IPS DF 6.9 (cell line): ENCODE measurements at places on chromosomes 6 and 20.

DNA sequence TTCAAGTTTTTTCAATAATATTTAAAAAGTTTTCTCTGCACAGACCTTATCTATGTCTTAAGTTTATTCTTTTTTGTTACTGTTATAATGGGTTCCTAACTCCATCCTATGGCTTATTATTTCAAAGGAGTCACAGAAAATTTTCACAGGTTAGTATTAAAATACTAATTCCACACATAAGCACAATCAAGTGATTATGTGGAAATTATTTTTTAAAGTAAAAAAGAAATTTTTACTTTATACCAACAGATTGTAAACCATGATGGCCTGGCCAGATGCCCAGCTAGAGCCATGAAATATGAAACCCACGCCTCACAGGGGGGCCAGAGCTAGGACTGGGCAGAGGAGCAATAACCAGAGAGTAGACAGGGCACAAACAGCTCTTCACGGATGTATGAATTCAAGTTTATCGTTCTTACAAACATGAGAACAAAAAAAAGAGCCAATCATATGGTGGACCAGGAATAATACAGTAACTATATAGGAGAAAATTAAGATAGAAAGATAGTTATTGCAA, 34.0 kb downstream of the NUDT3 start:
- no peak overlapping the region for H3K4me3 ChIP-seq
- H3K27ac ChIP-seq = no peak overlapping the region
- DNase-seq = no peak

GRCh38 chr6:144264270-144265060, 20.7 kb upstream of the UTRN start:
- H3K4me3 ChIP-seq = no peak overlapping the region
- H3K4me1 ChIP-seq = peaks cover 6% of the 10 kb centered on the region; the same call in 1 of the 2 replicates
- DNase-seq = no peak
- no peaks in the 10 kb centered on the region for H3K27me3 ChIP-seq
- H3K36me3 ChIP-seq = no peaks in the 10 kb centered on the region
- no peak overlapping the region for H3K27ac ChIP-seq

- H3K36me3 ChIP-seq = no peaks in the 10 kb centered on the region
- no peak for DNase-seq
- peaks cover 30% of the 10 kb centered on the region for H3K27me3 ChIP-seq
- H3K27ac ChIP-seq = no peak overlapping the region
- H3K4me3 ChIP-seq = peak overlapping the region; percentile 37; the same call in 1 of the 2 replicates
Observed at GRCh38 chr20:63102721-63103375, 96.1 kb upstream of the BHLHE23 start.

DNA sequence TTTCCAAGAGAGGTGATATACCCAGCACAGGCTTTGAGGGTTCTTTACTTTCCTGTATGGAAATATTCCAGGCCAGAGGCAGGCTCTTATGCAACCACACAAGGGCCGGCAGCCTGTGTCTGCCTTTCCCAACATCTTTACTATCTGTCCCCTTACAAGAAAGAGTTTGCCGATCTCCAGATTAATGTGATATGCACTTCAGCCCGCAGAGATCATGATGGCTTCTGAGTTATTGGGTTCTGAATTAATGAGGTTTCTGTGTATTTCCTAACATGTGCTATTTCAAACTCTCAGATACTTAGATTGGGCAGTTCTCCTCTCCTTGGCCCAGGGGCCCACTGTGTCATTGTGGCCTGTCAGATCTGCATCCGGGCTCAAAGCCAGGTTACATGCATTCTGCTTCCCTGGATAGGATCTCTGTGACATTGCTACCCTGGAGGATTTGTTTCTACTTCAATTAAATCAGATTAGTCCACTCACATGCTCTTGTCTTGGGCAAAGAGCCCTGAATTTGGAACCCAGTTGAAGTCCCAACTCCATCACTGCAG, 56.6 kb downstream of the TGM2 start:
- H3K27ac ChIP-seq = no peak overlapping the region
- H3K27me3 ChIP-seq = no peaks in the 10 kb centered on the region
- no peak for DNase-seq

DNA sequence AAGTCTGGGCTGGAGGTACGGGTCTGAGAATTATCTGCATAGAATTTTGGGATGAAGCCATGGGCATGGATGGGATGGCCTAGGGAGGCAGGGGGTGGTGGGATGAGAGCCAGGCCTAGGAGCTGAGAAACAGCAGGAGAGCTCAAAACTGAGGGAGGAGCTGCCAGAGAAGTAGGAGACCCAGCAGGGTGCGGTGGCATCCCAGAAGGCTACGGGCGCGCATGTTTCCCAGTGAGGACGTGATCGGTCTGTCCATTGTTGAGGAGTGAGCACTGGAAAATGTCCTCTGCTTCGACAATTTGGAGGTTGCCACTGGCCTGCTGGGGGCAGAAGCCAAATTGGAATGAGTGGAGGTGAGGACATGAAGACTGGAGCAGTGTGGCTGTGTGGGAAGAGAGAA, 14.5 kb upstream of the MROH8 start:
- H3K27me3 ChIP-seq = no peaks in the 10 kb centered on the region
- H3K27ac ChIP-seq = no peak overlapping the region
- H3K4me3 ChIP-seq = no peak overlapping the region
- no peak for DNase-seq
- H3K36me3 ChIP-seq = peaks cover 5% of the 10 kb centered on the region; the same call in 1 of the 2 replicates

DNA sequence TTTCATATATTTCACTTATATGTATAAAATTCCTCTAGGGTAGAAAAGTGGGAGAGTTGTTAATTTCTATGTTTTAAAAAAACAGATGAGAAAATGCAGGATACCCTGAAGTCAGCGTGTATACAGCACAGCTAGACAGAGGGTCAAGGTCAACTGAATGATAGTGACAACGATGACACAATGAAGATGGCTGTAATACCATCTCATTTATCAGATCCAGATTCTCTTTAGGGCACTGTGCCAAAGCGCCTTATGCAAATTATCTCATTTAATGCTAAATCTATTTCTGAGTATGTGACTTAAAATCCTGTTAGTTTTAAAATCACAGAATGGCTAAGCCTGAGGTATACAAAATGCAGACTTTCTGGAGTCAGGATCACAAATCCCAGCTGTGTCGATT, 431.4 kb upstream of the RUNX2 start:
- H3K27me3 ChIP-seq = no peaks in the 10 kb centered on the region
- no peaks in the 10 kb centered on the region for H3K36me3 ChIP-seq
- DNase-seq = no peak

DNA sequence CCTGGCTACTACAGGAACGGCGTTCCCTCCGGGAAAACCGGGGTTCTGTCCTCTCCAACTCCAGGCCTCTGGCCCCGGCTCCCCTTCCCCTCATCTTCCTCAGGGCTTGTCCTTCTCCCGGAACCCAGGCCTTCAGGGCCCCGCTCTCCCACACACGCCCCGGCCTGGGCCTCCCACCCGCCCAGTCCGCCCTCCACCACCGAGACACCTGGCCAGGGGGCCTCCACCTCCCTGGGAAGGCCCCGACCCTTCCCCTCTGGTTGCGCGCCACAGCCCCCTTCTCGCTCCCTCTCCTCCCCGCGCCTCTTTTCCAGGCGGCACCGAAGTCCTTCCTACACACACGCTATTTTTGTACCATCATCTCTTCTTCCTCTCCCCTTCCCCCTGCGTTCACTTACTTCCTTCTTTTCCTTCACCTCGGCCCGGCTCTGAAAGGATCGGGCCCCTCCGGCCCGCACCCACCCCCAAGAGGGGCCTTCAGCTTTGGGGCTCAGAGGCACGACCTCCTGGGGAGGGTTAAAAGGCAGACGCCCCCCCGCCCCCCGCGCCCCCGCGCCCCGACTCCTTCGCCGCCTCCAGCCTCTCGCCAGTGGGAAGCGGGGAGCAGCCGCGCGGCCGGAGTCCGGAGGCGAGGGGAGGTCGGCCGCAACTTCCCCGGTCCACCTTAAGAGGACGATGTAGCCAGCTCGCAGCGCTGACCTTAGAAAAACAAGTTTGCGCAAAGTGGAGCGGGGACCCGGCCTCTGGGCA, 1.3 kb upstream of the SIRPA start:
- H3K27ac ChIP-seq = no peak overlapping the region
- peak overlapping the region; percentile 36; the same call in 1 of the 2 replicates for H3K4me3 ChIP-seq
- DNase-seq = no peak
- peaks cover 3% of the 10 kb centered on the region for H3K4me1 ChIP-seq

DNA sequence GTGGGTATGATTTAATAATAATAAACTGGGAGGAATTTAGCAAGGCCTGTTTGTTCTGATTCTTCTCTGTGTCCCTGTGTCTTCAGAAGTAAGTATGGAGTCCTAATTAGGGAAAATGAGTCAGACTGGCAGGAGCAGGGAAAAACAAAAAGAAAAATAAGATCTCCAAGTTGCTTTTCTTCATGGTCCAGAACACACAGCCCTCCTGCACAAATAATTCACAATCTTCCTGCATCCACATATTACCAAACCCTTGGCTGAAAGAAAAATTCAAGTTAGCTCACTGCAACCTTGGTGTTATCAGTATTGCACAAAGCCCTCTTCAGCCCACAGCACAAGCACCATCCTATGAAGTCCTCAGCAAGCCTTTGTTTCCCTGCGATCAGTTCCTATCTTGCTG, 142.0 kb upstream of the LAMA2 start:
- H3K27me3 ChIP-seq = no peaks in the 10 kb centered on the region
- no peak for DNase-seq
- H3K4me3 ChIP-seq = no peak overlapping the region
- 0 out of 2 replicates have a peak, but pooled peaks cover 2% of the 10 kb centered on the region for H3K36me3 ChIP-seq
- H3K27ac ChIP-seq = no peak overlapping the region
- peaks cover 4% of the 10 kb centered on the region; the same call in 1 of the 2 replicates for H3K4me1 ChIP-seq

DNA sequence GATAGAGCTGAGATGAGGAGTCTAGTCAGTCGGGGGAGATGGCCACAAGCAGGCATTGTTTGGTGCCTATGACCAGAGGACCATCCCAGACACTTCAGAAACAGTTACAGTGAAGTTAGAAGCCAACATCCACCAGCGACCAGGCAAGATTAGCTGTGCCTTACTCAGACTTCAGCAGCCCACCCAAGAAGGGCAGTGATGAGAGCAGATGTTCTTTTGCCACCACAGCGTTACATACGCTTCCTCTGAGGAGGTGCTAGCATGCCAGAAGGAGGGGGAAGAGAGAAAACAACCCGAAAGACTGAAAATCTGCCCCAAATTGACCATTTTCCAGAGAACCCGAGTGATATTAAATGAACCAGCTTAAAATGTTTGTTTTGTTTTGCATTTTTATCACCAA, 186.8 kb downstream of the PRL start:
- no peak overlapping the region for H3K27ac ChIP-seq
- no peak overlapping the region for H3K4me3 ChIP-seq
- no peaks in the 10 kb centered on the region for H3K36me3 ChIP-seq
- no peaks in the 10 kb centered on the region for H3K4me1 ChIP-seq

GRCh38 chr6:137707590-137708360, 159.3 kb upstream of the TNFAIP3 start:
- no peaks in the 10 kb centered on the region for H3K36me3 ChIP-seq
- no peak overlapping the region for H3K27ac ChIP-seq
- no peaks in the 10 kb centered on the region for H3K4me1 ChIP-seq
- DNase-seq = no peak
- no peaks in the 10 kb centered on the region for H3K27me3 ChIP-seq

GRCh38 chr6:36071714-36072113, 44.1 kb downstream of the MAPK14 start:
- H3K4me1 ChIP-seq = no peaks in the 10 kb centered on the region
- H3K27me3 ChIP-seq = no peaks in the 10 kb centered on the region
- H3K4me3 ChIP-seq = no peak overlapping the region
- DNase-seq = no peak
- no peaks in the 10 kb centered on the region for H3K36me3 ChIP-seq

GRCh38 chr20:24006626-24007025, 18.0 kb upstream of the GGTLC1 start:
- H3K4me3 ChIP-seq = no peak overlapping the region
- no peaks in the 10 kb centered on the region for H3K27me3 ChIP-seq
- no peaks in the 10 kb centered on the region for H3K4me1 ChIP-seq
- no peak overlapping the region for H3K27ac ChIP-seq
- no peaks in the 10 kb centered on the region for H3K36me3 ChIP-seq

- H3K4me3 ChIP-seq = no peak overlapping the region
- H3K4me1 ChIP-seq = no peaks in the 10 kb centered on the region
- H3K27me3 ChIP-seq = no peaks in the 10 kb centered on the region
- no peak for DNase-seq
Observed at GRCh38 chr6:9103876-9104521, 668.7 kb upstream of the SLC35B3 start.

DNA sequence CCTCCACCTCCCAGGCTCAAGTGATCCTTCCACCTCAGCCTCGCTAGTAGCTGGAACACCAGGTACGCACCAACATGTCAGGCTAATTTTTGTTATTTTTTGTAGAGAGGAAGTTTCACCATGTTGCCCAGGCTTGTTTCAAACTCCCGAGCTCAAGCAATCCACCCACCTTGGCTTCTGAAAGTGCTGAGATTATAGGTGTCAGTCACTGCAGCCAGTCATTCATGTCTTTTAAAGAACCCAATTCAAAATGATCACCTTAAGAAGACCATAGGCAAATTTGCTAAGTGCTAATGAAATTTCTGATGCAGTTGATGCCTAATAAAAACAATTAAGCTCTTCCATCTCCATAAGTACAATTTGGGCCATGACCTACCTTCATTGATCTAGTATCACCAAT, 2.6 kb upstream of the VNN2 start:
- no peaks in the 10 kb centered on the region for H3K36me3 ChIP-seq
- H3K4me3 ChIP-seq = no peak overlapping the region
- H3K27me3 ChIP-seq = no peaks in the 10 kb centered on the region

DNA sequence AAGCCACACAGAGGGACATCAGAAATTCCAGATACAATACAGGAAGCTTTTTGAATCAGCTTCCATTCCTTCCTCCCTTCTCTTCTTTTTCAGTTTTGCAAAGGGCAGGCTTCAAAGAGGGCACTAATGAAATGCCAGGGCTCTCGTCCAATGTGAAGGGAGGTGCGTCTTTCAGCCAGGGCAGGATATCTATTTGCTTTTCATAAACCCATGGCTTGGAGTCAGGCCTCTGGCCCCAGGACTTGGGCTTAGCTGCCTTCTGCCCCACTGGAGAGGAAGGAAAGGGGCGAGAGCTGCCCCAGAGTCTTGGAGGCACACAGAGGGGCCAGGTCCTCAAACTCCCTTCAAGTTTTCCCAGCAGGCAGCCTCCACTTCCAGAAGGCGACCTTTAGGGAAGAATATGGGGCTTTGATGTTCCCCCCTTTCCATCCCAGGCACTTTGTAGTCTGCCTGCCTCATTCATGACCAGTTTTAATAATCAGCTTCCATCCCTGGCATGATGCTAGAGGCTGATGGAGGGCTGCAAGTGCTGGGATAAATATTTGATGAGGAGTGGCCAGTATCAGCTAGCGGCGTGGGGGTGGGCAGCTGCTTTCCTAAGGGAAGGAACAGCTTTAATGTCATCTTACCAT, 234.8 kb downstream of the NRN1 start:
- no peaks in the 10 kb centered on the region for H3K27me3 ChIP-seq
- H3K27ac ChIP-seq = no peak overlapping the region
- no peaks in the 10 kb centered on the region for H3K4me1 ChIP-seq
- no peak overlapping the region for H3K4me3 ChIP-seq

DNA sequence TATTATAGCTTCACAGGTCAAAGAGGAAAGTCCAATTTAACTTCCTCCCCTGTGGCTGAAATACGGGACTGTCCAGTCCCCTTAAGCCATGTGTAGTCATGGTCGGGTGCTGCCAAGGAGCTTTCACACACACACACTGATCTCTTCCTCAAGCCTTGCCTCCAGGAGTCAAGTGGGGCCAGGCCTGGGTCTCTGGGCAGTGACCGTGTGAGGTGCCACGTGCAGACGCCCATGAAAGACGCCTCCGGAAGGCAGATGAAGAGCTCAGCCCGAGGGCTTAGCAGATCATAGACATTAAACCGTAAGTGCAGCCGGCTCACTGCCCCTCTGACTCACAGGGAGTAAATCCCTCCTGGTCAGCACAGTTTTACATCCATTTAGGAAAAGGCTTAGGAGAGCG, 4.2 kb downstream of the GABRR2 start:
- no peak for DNase-seq
- peaks cover 1% of the 10 kb centered on the region; the same call in 1 of the 2 replicates for H3K4me1 ChIP-seq
- H3K27ac ChIP-seq = no peak overlapping the region
- no peaks in the 10 kb centered on the region for H3K36me3 ChIP-seq
- no peak overlapping the region for H3K4me3 ChIP-seq
- H3K27me3 ChIP-seq = no peaks in the 10 kb centered on the region
